GOT3 (cell line): ENCODE measurements at places on chromosomes 2 and 18.

- no peak for DNase-seq
Measured at GRCh38 chr2:81672923-81673322, 1368.4 kb upstream of the LRRTM1 start.

DNA sequence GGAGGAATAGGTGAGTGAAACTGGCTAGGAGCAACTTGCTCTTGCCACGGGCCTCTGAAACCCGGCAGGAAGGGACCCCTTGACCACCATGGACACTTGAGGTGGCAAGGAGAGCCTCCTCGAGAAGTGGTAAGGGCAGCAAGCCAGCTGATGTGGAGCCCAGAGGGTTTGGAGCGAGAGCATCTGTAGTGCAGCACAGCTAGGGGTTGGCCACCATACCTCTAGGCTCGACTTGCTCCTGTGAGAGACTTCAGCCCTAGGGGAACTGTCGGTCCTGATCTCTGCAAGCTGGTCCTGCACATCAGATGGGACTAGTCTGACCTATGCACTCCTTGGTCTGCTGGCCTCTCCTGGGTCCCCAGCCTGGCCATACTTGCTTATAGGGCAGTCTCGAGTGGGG lies 158.4 kb downstream of the CCDC178 start:
- no peak for DNase-seq

- DNase-seq, result no peak
Measured at GRCh38 chr2:96260387-96261260, 5.2 kb downstream of the TMEM127 start.

DNA sequence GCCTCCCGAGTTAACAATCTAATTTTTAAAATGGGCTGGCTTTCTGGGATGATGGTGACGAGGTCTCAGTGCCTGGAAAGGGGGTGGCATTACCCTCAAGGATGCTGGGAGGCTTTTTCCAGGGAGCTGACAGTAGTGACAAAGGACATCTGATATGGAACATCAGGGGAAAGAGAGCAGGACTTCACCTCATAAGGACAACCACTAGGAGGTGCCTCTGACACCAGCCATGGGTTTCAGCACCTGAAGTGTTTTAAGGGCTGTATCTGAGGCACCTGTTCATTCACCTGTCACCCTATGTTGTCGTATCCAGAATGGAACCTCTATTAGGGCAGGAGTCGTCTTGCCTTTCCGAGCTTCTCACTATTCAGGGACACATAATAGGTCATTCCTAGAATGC lies 10.8 kb downstream of the IL36B start:
- DNase-seq, result no peak

- no peak for DNase-seq
Measured at GRCh38 chr2:159176555-159176954, 109.9 kb downstream of the WDSUB1 start.

DNA sequence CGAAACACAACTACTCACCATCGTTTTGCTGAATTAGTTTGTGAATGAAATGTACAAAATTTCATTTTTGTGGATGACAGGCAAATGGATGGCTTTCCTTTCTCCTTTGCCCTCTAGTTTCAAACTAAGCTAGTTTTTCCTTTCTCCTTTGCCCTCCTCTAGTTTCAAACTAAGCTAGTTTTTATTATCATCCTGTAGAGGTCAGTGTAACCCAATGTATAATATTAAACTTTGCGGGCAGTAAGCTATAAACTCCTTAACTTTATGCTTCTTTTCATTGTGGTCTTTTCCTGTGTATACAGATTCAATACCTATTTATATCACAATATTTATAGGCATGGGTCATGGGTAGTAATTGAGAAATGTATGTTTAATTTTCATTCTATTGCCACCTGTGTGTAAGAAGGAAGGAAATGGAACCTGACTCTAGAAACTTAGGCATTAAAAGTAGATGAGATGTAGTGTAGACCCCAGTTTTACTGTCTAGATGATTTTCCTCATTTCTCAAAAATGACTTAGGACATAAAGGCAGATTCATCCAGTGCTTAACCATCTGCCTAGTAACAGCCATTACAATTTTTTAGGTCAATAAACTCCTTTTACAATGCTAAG lies 58.1 kb downstream of the MAP3K19 start:
- DNase-seq, result no peak

GRCh38 chr2:62074233-62074632 lies 121.7 kb upstream of the B3GNT2 start:
- DNase-seq, result no peak

- no peak for DNase-seq
Measured at GRCh38 chr18:35099911-35100310, 58.7 kb downstream of the MAPRE2 start.
